Ascending aorta (tissue), 2 donors: ENCODE measurements at places on chromosomes 1 and 21.

DNA sequence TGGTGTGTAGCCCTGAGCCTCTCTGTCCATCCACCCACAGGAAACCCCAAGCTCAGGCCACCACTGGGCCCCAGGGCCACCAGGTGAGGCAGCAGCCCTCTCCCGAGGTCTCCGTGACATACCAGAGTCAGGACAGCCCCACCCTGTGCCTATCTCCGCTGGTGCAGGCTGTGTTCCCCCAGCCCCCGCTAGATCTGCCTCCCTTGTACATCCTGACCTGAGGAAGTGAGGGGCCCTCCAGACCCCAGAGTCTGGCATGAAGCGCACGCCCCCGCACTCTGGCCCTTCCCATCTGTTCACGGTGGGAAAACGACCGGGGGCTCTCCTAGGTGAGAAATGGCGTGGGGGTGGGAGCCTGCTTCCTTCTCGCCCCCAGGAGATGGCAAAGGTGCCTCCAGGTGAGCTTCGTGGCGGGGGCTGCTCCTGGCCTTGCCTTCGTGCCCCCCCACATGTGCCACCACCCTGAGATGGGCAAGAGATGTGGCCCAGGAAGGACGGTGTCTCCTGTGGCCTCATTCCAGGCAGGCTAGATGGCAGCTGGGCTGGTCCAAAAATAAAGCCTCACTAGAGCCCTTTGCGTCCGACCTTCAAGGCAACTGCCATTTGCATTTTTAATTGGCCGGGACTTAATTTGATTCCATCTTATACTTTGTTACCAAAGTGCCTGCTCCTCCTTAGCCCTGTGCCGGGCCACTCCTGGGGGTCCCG lies 3.1 kb downstream of the GABRD start:
- H3K4me3 ChIP-seq: no peak overlapping the region
- DNase-seq: no peak
- no peaks in the 10 kb centered on the region for H3K36me3 ChIP-seq

DNA sequence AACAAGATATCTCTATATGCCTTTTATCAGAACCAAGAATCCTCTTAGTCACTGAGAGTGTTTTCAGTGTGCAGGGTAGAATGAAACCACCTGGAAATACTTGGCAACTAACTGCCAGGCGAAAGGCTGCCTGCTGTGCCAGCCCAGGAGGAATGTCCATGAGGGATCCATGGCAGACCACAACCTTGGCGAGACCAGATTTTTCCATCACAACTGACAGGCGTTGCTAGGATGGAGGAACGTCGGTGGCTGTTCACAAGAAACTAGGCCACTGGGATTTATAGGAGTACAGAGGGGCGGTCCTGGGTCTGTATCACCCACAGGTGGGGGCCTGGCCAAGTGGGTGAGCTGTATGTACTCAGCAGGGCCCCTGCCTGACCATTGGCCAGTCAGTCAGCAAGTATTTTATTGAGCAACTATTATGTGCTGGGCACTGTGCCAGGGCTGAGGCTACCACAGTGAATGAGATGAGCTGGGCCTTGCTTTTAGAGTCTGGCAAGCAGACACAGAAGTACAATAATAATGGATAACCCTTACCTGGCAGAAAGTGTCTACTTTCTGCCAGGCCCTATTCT lies 199.4 kb downstream of the FOXD2 start:
- no peak for DNase-seq
- H3K27ac ChIP-seq: no peak overlapping the region
- H3K4me1 ChIP-seq: no peaks in the 10 kb centered on the region
- H3K27me3 ChIP-seq: no peaks in the 10 kb centered on the region

DNA sequence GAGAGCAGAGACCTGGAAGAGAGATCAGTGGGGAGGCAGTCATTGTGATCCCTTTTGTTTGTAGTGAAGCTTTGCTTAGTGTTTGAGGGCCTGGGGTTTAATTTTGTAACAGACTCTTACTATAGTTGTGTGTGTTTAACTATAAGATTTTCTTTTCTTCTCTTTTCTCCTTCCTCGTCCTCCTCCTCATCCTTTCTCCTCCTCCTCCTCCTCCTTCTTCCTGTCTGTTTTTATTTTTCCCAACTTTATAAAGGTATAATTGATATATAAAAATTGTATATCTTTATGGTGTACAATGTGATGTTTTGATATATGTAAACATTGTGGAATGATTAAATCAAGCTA lies 71.2 kb upstream of the MACF1 start:
- no peaks in the 10 kb centered on the region for H3K36me3 ChIP-seq
- peaks cover 33% of the 10 kb centered on the region for H3K4me1 ChIP-seq
- H3K27ac ChIP-seq: peak overlapping the region; percentile 73
- H3K27me3 ChIP-seq: no peaks in the 10 kb centered on the region
- H3K4me3 ChIP-seq: no peak overlapping the region
- DNase-seq: no peak

GRCh38 chr1:55480029-55480795 lies 265.0 kb upstream of the USP24 start:
- no peaks in the 10 kb centered on the region for H3K27me3 ChIP-seq
- no peak for DNase-seq
- H3K36me3 ChIP-seq: no peaks in the 10 kb centered on the region
